Endothelial cell of umbilical vein (primary cell): ENCODE measurements at places on chromosomes 7 and 10. TPM values are rescaled to one million over a fixed set of nuclear protein-coding genes. Genes with fewer than 3 reads are reported as not detected.

DNA sequence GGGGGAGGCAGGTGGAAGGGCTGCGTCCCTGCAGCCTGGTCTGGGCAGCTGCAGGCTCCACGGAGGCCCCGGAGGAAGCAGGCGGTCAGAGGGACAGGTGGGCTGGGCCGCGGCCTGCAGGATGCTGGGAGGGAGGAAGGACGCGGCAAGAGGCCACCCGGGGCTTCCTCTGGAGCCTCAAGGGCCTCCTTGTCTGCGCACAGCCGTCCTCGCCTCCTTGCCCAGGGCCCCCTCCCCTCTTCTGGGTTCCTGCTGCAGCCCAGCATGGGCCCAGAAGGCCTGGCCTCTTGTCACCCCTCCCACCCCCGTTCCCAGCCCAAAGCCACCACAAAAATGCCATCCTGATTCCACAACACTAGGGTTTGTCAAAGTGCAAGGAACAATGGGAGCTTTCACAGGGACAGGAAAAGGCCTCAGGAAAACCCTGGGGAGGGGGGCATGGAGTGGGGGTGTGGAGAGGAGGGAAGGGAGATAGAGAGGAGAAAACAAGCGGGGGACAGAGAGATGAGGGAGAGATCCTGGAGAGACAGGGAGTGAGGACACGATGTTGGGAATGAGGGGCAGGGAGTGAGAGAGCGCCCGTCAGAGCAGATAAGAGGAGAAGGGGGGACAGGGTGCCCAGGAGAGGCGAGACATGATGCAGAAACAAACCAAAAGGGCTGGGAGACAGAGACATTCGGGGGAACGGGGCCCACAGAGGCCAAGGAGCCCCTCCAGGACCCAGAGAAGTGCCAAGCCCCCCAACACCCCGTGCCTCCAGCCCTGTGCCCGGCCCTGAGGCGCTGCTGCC, 41.8 kb downstream of the ZCCHC24 start:
- H3K27ac ChIP-seq = no peak overlapping the region
- H3K27me3 ChIP-seq = no peaks in the 10 kb centered on the region
- H3K4me1 ChIP-seq = peaks cover 26% of the 10 kb centered on the region
- DNase-seq = peak; percentile 34
- H3K4me3 ChIP-seq = no peak overlapping the region

GRCh38 chr10:92574548-92575261, 812 bp upstream of the IDE start:
- no peak for DNase-seq
- H3K36me3 ChIP-seq = no peaks in the 10 kb centered on the region
- H3K4me1 ChIP-seq = peaks cover 18% of the 10 kb centered on the region
- no peaks in the 10 kb centered on the region for H3K27me3 ChIP-seq

- H3K27me3 ChIP-seq = no peaks in the 10 kb centered on the region
- H3K4me1 ChIP-seq = no peaks in the 10 kb centered on the region
- no peak for DNase-seq
- H3K36me3 ChIP-seq = no peaks in the 10 kb centered on the region
- no peak overlapping the region for H3K4me3 ChIP-seq
These were observed 605.0 kb downstream of the CCSER2 start for GRCh38 chr10:84933402-84933801.

DNA sequence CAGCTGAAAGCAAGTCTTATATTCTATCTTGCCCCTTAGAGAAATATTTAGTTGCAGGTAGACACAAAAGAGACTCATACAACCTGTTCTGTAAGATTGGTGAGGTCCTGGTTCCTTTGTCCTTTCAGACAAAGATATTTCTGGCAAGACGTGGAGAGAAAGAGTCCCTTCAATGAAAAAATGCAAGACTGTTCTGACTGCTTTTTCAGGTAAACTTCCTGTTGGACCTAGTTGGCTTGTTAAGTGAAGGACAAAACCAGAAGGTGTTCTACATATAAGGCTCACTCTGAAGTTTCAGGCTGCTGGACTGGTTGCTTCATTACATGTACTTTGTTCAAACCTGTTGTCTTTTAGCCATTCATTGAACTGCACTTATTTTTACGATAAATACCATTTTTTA, 119.0 kb upstream of the PTPRZ1 start:
- H3K27me3 ChIP-seq = no peaks in the 10 kb centered on the region
- H3K27ac ChIP-seq = no peak overlapping the region
- no peak overlapping the region for H3K4me3 ChIP-seq
- no peaks in the 10 kb centered on the region for H3K36me3 ChIP-seq
- no peaks in the 10 kb centered on the region for H3K4me1 ChIP-seq
- no peak for DNase-seq

- no peak overlapping the region for H3K27ac ChIP-seq
- no peaks in the 10 kb centered on the region for H3K36me3 ChIP-seq
- H3K4me1 ChIP-seq = peaks cover 4% of the 10 kb centered on the region
These were observed 29.4 kb upstream of the TNRC18 start for GRCh38 chr7:5452937-5453540.

DNA sequence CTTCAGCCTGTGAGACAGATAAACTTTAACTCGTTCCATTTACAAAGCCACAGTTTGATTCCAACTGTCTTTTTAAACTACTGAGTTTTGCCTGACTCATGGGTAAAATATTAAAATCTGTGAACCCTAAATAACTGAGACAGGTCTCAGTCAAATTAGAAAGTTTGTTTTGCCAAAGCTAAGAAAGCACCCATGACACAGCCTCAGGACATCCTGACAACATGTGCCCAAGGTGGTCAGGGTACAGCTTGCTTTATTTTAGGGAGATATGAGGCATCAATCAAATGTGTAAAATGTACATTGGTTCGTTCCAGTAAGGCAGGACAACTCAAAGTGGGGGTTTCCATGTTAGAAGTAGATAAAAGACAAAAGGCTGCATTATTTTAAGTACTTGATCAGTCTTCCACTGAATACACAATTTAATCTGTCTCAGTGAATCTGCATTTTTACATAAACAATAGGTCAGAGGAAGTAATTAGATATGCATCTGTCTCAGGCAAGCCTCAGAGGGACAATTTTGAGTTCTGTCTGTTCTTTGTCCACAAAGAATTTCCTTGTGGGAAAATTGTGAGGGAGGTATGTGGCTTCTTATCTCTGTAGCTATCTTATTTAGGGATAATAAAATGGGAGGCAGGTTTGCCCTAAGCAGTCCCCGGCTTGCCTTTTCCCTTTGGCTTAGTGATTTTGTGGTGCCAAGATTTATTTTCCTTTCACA, 11.0 kb upstream of the PIP start:
- H3K27ac ChIP-seq = no peak overlapping the region
- H3K36me3 ChIP-seq = no peaks in the 10 kb centered on the region
- no peaks in the 10 kb centered on the region for H3K27me3 ChIP-seq
- H3K4me3 ChIP-seq = no peak overlapping the region
- no peak for DNase-seq

GRCh38 chr7:159035571-159036073, 109.0 kb downstream of the VIPR2 start:
- no peak for DNase-seq
- no peak overlapping the region for H3K4me3 ChIP-seq
- H3K36me3 ChIP-seq = no peaks in the 10 kb centered on the region

DNA sequence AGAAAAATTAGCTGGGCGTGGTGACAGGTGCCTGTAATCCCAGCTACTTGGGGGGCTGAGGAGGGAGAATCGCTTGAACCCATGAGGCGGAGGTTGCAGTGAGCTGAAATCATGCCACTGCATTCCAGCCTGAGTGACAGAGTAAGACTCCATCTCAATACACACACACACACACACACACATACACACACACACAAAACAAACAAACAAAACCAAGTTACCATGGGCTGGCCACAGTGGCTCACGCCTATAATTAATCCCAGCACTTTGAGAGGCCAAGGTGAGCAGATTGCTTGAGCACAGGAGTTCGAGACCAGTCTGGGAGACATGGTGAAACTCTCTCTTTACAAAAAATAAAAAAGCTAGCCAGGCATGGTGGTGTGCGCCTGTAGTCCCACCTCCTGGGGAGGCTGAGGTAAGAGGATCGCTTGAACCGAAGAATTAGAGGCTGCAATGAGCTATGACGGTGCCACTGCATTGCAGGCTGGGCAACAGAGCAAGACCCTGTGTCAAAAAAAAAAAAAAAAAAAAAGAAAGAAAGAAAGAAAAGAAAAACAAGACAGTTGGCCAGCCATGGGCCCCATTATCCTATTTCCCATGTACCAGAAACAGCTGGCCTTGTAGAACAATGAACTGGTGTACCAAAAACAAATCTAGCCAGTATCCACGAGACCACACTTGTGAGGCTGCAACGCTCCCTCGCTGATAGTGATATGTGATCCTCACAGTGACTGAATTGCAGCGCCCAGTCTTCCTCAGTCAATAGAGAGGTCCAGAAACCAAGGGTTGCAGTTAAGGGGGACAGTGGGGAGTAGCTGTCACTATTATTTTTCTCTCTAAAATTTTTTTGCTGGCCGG, 6.6 kb upstream of the AGFG2 start:
- no peak overlapping the region for H3K4me3 ChIP-seq
- H3K4me1 ChIP-seq = no peaks in the 10 kb centered on the region
- DNase-seq = no peak
- no peaks in the 10 kb centered on the region for H3K27me3 ChIP-seq
- H3K36me3 ChIP-seq = no peaks in the 10 kb centered on the region

- H3K27ac ChIP-seq = no peak overlapping the region
- H3K27me3 ChIP-seq = no peaks in the 10 kb centered on the region
- no peak for DNase-seq
- H3K36me3 ChIP-seq = no peaks in the 10 kb centered on the region
- H3K4me3 ChIP-seq = no peak overlapping the region
These were observed 94.5 kb downstream of the PDGFA start for GRCh38 chr7:424961-425793.

- no peaks in the 10 kb centered on the region for H3K27me3 ChIP-seq
- no peaks in the 10 kb centered on the region for H3K36me3 ChIP-seq
- H3K27ac ChIP-seq = no peak overlapping the region
- H3K4me3 ChIP-seq = no peak overlapping the region
- DNase-seq = no peak
These were observed 178.1 kb upstream of the GRB10 start for GRCh38 chr7:50960621-50961310.

- peak; percentile 20 for DNase-seq
- H3K4me3 ChIP-seq = no peak overlapping the region
- H3K36me3 ChIP-seq = no peaks in the 10 kb centered on the region
- H3K27me3 ChIP-seq = peaks cover 7% of the 10 kb centered on the region
These were observed 24.8 kb upstream of the UNC5B start for GRCh38 chr10:71187600-71187999.

- no peaks in the 10 kb centered on the region for H3K4me1 ChIP-seq
- H3K4me3 ChIP-seq = no peak overlapping the region
- H3K36me3 ChIP-seq = no peaks in the 10 kb centered on the region
- H3K27ac ChIP-seq = no peak overlapping the region
- DNase-seq = peak; percentile 46
These were observed 174.7 kb downstream of the HERPUD2 start for GRCh38 chr7:35519971-35520809.

DNA sequence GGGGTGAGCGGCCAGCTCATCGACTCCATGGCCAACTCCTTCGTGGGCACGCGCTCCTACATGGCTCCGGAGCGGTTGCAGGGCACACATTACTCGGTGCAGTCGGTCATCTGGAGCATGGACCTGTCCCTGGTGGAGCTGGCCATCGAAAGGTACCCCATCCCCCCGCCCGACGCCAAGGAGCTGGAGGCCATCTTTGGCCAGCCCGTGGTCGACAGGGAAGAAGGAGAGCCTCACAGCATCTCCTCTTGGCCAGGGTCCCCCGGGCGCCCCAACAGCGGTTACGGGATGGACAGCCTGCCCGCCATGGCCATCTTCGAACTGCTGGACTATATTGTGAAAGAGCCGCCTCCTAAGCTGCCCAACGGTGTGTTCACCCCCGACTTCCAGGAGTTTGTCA, 17.4 kb upstream of the TSPAN33 start:
- H3K27ac ChIP-seq = no peak overlapping the region
- H3K4me3 ChIP-seq = no peak overlapping the region
- H3K4me1 ChIP-seq = no peaks in the 10 kb centered on the region
- H3K36me3 ChIP-seq = no peaks in the 10 kb centered on the region
- DNase-seq = no peak

DNA sequence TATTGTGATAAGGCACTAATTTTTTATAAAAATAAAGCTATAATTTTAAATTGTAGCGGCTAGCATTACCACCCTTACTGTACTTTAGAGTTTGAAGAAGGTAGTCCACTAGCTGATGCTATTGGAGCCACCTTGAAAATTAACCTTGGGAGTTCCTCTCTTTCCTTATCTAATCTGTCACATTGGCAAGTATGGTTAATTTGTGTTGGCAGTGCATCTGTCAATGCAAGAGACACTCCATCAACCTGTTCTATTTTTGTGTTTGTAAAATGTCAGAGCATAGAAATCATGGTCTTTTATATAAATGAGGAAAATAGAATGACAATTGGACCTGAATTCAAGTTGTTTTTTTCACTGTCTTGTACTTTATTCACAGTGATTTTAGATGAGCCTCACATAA, 20.5 kb downstream of the GLCCI1 start:
- H3K27me3 ChIP-seq = no peaks in the 10 kb centered on the region
- H3K27ac ChIP-seq = no peak overlapping the region
- H3K36me3 ChIP-seq = no peaks in the 10 kb centered on the region
- no peak overlapping the region for H3K4me3 ChIP-seq
- H3K4me1 ChIP-seq = no peaks in the 10 kb centered on the region

DNA sequence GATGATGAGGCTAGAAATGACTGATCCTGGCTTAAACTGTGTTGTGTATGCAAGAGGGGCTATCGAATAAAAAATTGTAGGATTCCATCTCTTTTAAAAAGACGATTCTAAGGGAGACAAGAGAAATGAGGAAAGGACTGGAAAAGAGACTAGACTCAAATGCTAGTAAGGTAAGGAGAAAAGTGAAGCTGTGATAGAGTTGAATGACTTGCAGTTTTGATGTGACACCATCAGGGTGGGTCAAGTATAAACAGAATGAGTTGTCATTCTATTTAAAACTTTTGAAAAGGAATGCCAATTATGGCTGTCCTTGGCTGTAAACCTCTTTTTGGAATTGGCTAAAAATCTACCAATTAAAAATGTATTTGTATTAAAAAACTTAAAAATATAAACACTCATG, 184.5 kb upstream of the PHF14 start:
- no peak for DNase-seq
- H3K36me3 ChIP-seq = no peaks in the 10 kb centered on the region
- no peaks in the 10 kb centered on the region for H3K27me3 ChIP-seq
- H3K4me3 ChIP-seq = no peak overlapping the region
- H3K4me1 ChIP-seq = no peaks in the 10 kb centered on the region

- no peaks in the 10 kb centered on the region for H3K36me3 ChIP-seq
- no peaks in the 10 kb centered on the region for H3K4me1 ChIP-seq
- DNase-seq = no peak
- H3K27ac ChIP-seq = no peak overlapping the region
- H3K4me3 ChIP-seq = no peak overlapping the region
These were observed 59.0 kb downstream of the ABCB1 start for GRCh38 chr7:87541648-87542047.

The MYL7 gene
- not detected in 2 replicates for polyA plus RNA-seq

The MMP21 gene
- 0.06 TPM in 1 of 2 replicates, not detected in the other for polyA plus RNA-seq

The PPP1R17 gene
- not detected in 2 replicates for polyA plus RNA-seq

The NUTM2E gene
- 0.03 and 0.04 TPM in 2 replicates for polyA plus RNA-seq

The CFAP43 gene
- polyA plus RNA-seq = 0.03 and 0.04 TPM in 2 replicates

The OR2A12 gene
- polyA plus RNA-seq = not detected in 2 replicates

The LZTS2 gene
- 79.5 and 93.2 TPM in 2 replicates for polyA plus RNA-seq

The DRGX gene
- not detected in 2 replicates for polyA plus RNA-seq
